ENCODE measurements at places on chromosomes 16 and 17. TPM values are rescaled to one million over a fixed set of nuclear protein-coding genes. Genes with fewer than 3 reads are reported as not detected.

The POLR3K gene
- 13.0 TPM for polyA plus RNA-seq

DNA sequence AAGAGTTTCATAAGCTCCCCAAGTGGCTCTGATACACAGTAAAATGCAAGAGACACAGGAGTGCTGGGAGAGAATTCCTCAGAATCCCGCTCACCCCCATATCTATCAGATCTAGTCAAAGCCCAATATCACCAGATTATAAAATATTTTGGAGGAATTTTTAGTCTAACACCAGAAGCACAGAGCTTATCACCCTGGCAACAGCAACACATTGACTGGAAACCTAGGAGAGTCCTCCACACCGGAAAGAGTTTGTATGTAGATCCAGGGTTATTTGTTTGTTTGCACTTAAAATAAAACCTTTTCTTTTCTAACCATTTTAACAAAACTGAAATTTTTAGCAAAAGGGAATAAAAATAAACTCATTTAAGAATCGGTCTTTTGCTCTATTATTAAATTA is 7.2 kb downstream of the SOX9 start:
- no peak for DNase-seq

The CBX2 gene
- polyA plus RNA-seq = 24.6 TPM

DNA sequence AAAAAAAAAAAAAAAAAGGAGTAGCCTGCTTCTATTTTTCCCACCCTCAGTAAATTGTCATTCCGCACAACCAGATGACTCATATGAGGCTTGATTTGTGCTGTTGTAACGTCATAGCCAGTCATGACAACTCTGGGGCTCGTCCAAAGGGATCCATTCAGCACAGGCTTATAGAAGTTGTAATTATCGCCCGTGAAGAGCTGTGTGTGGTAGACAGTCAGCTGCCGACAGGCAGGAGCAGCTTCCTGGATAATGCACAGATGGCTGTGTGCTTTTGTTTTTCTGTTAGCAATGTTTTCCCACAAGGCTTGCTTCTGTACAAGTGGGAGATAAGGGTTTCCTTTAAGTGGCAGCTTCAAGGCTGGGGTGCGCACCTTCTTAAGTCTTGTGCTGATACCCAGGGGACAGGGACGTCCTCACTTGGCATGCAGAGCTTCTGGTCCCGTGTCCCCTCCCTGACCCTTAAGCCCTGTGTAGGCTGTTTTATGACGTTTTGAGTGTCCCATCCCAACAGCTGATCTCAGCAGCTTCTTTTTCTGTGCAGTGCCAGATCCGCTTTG is 26.0 kb downstream of the SNX29 start:
- DNase-seq = no peak

DNA sequence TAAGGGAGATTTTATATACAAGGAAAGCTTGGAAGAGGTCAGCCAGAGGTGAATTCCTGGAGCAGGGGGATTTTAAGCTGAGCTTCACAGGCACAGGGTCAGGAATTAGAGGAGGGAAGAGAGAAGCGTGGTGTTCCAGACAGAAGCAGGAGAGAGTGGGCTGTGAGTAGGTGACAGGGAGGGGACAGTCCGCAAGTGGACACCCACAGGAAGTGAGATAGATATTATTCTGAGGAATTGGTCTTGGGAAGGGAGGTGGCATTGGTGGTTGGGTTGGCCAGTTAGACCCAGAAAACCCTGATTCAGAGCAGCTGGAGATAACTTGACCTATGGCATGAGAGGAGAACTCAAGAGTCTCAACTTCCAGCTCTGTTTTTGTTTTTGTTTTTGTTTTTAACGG is 14.7 kb downstream of the PHB1 start:
- no peak for DNase-seq

GRCh38 chr16:9260666-9261065 is 169.2 kb downstream of the HAPSTR1 start:
- no peak for DNase-seq
